ENCODE measurements at places on chromosomes 2 and 18. TPM values are rescaled to one million over a fixed set of nuclear protein-coding genes. Genes with fewer than 3 reads are reported as not detected.

The AFF3 gene
- 0.17 TPM for polyA plus RNA-seq

The COMMD1 gene
- polyA plus RNA-seq: 56.3 TPM

The CIB4 gene
- polyA plus RNA-seq: not detected

The OTOF gene
- polyA plus RNA-seq: 0.14 TPM

The WNT10A gene
- polyA plus RNA-seq: not detected

The IL37 gene
- polyA plus RNA-seq: not detected

The RFTN2 gene
- 0.64 TPM for polyA plus RNA-seq

The PARD6G gene
- 0.39 TPM for polyA plus RNA-seq

The MAPK4 gene
- 0.36 TPM for polyA plus RNA-seq

The MARCHF7 gene
- polyA plus RNA-seq: 58.6 TPM

The C2orf15 gene
- polyA plus RNA-seq: 0.05 TPM

The RAB17 gene
- polyA plus RNA-seq: 0.80 TPM

The CRACDL gene
- polyA plus RNA-seq: 3.1 TPM

The SLC9A2 gene
- 0.81 TPM for polyA plus RNA-seq

The DYSF gene
- 67.1 TPM for polyA plus RNA-seq

The SAP130 gene
- polyA plus RNA-seq: 8.0 TPM

The CFAP221 gene
- polyA plus RNA-seq: not detected

The CENPA gene
- polyA plus RNA-seq: 0.12 TPM

The GCG gene
- polyA plus RNA-seq: 0.23 TPM

The SH3RF3 gene
- polyA plus RNA-seq: 4.6 TPM

The NOSTRIN gene
- 6.6 TPM for polyA plus RNA-seq

The REG1A gene
- 8.3 TPM for polyA plus RNA-seq

The FLACC1 gene
- polyA plus RNA-seq: 0.82 TPM

The ABCG5 gene
- 0.08 TPM for polyA plus RNA-seq

The NAT8 gene
- not detected for polyA plus RNA-seq

The NHEJ1 gene
- 20.5 TPM for polyA plus RNA-seq

The TUBB8B gene
- not detected for polyA plus RNA-seq

The TDRD15 gene
- not detected for polyA plus RNA-seq

The HMSD gene
- not detected for polyA plus RNA-seq

The ADD2 gene
- 0.09 TPM for polyA plus RNA-seq

The INPP5D gene
- polyA plus RNA-seq: 2.4 TPM

The MSTN gene
- polyA plus RNA-seq: 1.6 TPM

The GALR1 gene
- under 0.01 TPM for polyA plus RNA-seq

The DGUOK gene
- polyA plus RNA-seq: 22.3 TPM

Measured in psoas muscle (tissue), 8 donors.